Activated CD8-positive, alpha-beta memory T cell treated with anti-CD3 and anti-CD28 coated beads for 48 hours (primary cell): ENCODE measurements at places on chromosomes 4 and X.

- DNase-seq: no peak
Observed at GRCh38 chr4:100311181-100311580, 120.9 kb upstream of the DDIT4L start.

- DNase-seq: no peak
Observed at GRCh38 chrX:139929876-139930275, 3.0 kb downstream of the ATP11C start.

- no peak for DNase-seq
Observed at GRCh38 chr4:70908993-70909556, 6.9 kb downstream of the MOB1B start.

DNA sequence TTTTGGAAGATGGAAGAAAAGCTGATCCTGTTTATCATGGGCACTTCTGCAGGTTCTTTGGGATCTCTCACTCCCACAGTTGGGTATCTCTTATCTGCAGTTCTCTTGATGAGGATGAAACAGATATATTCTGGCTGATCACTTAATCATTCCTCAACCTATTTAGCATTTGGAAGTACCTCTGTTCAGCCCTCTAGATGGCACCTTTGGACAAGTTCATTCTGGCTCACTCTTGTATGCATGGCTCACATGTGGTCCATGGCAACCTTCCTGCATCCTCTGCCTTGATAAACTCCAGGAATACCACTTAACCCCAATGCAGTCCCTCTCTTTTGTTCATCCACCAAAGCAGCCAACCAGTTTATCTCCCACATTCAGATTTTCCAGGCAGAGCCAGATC is 74.2 kb downstream of the SMARCA5 start:
- no peak for DNase-seq

DNA sequence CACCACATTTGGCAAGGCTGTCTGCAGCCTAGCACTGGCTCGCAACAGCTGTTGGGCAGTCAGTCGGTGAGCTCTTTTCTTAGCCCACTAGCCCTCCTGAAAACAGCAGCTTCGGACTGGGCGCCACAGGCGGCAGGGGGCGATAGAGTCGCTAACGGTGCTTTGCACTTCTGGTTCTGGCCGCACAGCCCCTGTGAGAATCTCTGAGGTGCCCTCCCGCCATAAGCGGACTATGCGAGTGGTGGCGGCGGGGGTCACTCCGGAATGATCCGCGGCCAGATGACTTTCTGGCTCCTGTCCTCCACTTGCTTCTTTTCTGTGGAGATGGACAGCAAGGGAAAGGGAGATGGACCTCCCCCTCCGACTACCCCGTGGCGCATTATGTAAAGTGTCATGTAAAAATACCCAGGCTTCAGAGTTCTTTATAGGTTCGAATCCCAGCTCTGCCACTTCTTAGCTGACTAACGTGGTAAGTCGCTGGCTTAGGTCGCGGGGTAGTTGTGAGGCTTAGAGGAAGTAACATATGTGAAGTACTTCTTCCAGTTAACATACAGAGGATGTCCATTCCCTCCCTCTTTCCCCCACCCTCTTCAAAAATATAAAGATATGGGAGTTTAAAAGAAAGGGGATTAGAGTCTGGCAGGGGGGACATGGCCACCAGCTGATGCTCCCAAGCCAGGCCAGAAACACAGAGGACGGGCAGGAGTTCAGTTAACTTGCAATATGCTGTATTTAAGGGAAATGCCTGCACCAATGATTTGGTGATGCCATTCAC is 11.0 kb downstream of the ARHGAP36 start:
- DNase-seq: no peak

DNA sequence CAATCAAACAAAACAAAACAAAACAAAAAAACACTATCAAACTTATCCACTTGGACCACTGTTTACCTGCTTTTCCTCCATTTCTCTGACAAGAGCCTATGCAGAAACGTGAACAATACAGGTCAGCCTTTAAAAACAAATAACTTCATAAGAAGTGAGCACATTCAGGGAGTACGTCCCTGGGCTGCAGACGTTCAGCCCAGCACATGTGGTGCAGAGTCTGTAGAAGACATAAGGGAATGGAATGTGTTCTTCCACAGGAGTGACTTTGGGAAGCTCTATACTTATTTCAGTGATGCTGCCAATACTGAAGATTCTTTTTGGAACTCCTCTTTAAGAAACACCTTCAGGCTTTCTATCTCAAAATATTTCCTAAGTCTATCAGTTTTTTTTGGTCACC is 120.6 kb downstream of the SPRY1 start:
- DNase-seq: no peak

- DNase-seq: no peak
Observed at GRCh38 chrX:106716004-106716403, 10.5 kb upstream of the RNF128 start.

- no peak for DNase-seq
Observed at GRCh38 chr4:162016219-162016618, 147.6 kb downstream of the FSTL5 start.

DNA sequence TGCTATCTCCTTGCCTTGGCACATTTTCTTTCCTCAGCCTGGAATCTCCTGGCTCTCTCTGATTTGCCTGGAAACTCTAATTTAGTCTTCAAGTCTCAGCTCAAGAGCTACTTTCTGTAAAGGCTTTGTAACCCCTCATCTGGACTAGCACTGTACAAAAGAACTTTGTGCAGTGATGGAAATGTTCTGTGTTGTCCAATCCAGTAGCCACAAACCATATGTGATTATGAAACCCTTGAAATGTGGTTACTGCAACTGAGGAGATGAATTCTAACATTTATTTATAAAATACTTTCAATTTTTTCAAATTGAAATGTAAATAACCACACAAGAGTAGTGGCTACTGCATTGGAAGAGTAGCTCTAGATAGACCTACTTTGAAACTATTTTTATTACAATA is 66.6 kb upstream of the HS3ST1 start:
- DNase-seq: no peak

DNA sequence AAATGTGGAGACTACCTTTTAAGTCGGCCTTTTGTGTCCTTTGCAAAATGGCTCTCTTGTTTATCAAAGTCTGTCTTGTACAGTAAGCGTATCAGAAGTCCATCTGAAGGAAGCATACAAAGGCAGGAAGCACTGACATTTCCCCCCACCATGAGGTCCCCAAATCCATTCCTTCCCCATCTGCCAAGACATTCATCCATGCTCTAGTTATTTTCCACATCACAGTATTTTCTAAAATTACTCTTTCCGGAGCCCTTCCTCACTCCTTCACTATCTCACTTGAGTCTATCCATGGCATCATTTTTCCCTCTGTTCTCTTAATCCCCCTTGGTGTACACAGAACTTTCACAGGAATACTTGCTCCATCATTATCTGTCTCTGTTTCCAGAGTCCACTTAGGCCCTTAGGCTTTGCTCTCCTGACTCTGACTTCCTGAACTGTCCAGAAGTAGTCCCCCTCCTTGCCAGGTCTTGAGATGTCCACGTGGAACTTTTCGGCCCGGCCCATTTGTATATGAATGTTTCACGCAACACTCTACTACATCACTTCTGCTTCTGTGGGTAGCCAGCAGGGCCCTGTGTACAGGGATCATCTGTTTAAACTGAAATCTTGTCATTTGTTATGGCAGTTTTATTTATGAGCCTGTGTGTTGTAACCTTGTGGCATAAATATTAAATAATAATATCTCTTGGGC is 2.1 kb downstream of the SEL1L3 start:
- no peak for DNase-seq

GRCh38 chr4:182067828-182068227 is 175.4 kb upstream of the TENM3 start:
- no peak for DNase-seq

- no peak for DNase-seq
Observed at GRCh38 chr4:102560571-102561341, 59.6 kb downstream of the NFKB1 start.

DNA sequence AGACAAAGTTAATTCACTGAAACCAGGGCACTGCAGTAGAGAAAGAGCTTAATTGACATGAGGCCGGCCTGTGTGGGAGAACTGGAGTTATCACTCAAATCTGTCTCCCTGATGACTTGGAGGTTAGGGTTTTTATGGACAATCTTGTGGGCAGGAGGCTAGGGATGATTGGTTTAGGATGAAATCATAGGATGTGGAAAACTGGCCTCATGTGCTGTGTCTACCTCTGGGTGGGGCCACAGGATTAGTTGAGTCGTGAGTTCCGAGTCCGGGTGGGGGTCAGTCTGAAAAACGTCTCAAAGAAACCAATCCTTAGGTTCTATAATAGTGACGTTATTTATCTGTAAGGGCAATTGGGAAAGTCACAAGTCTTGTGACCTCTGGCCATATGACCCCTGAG is 68.1 kb downstream of the UCHL1 start:
- no peak for DNase-seq

GRCh38 chrX:136920001-136920400 is 39.5 kb upstream of the RBMX start:
- no peak for DNase-seq

DNA sequence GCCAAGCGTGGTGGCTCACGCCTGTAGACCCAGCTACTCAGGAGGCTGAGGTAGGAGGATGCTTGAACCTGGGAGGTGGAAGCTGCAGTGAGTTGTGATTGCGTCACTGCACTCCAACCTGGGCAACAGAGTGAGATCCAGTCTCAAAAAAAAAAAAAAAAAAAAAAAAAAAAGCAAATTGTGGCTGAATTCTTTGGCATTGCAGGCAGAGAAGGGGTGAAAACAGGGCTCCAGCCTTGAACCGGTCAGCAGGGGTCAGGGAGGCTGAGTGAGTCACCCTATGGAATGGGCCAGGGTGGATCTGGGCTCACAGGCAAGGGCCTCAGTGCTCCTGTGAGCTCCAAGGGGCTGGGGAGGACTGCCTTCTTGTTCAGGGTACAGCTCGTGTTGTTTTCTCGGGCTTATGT is 13.2 kb upstream of the FAM3A start:
- no peak for DNase-seq

- no peak for DNase-seq
Observed at GRCh38 chr4:12949719-12950490, 534.2 kb downstream of the RAB28 start.

DNA sequence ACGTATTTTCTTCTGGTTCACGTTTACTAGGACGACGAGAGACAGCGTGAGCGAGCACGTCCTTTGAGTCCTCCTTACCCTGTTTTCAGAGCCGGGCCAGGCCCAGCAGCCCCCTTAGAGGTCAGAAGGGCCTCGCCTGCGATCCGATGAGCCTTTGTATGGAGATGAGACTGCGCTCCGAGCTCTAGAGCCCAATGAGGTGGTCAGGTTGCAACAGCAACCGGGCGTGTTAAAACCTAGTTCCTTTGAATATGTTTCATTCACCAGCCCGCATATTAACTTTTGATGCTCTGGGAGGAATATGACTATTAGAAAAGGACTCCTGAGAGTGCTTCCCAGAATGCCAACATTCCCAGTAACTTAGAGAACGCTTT is 55.6 kb upstream of the TADA2B start:
- no peak for DNase-seq

GRCh38 chr4:162909952-162910351 is 256.7 kb downstream of the NAF1 start:
- no peak for DNase-seq

DNA sequence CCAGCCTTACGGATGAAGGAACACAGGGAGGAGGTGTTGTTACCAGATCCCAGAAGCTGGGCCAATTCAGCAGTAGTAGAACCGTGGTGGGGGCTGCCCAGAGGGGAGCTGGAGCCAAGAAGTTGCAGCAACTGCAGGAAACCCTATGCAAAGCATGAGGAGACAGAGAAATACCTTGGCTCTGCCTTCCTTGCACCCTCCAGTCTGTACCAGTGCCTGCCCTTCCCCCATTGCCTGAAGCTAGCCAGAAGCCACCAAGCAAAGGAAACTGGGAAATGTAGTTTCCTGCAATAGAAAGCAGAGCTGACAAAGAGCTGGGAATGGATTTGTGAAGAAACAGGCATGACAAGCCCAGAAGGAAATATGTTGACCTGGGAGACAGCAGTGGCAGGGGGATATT is 108.7 kb upstream of the FUNDC1 start:
- no peak for DNase-seq
